NCI-H82 (cell line): ENCODE measurements at places on chromosomes 2 and 18.
A peak's percentile ranks its signal among the peaks of the same experiment; 100 is the strongest.

DNA sequence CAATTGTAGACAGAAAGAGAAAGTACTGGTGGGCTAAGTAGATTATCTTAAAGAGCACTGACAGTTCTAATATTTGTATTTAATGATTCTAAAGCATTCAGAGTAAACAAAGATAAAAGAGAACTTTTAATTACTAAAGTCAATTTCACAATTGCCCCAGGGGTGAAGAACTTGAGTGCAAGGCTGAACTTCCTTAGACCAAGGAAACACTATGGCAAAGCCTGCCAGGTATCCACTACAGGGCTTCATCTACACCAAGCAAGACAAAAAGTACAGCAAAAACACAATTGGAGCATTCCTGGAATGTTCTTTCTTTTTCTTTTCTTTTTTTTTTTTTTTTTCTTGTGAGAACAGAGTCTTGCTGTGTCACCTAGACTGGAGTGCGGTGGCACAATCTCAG, 46.9 kb upstream of the NDUFV2 start:
- DNase-seq = no peak

- no peak for DNase-seq
Measured at GRCh38 chr18:70376914-70377258, 88.0 kb downstream of the SOCS6 start.

- DNase-seq = no peak
Measured at GRCh38 chr2:231583982-231584381, 8.7 kb upstream of the TEX44 start.

DNA sequence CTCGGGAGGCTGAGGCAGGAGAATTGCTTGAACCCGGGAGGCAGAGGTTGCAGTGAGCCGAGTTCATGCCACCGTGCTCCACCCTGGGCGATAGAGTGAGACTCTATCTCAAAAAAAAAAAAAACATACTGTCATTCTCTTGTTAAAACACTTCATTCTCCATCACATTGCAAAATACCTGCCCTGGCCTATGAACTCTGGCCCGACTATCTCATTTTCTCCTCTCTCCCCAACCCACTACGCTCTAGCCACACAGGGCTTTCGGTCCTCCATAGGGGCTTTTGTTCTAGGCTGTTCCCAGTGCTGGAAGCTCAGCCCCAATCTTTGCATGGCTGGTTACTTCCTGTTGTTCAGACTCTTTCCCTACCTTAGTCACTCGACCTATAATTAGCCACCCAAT, 10.3 kb downstream of the CEP76 start:
- DNase-seq = no peak

- no peak for DNase-seq
Measured at GRCh38 chr2:105515581-105516415, 116.9 kb upstream of the FHL2 start.

GRCh38 chr2:99827296-99827999, 314.9 kb downstream of the AFF3 start:
- no peak for DNase-seq

DNA sequence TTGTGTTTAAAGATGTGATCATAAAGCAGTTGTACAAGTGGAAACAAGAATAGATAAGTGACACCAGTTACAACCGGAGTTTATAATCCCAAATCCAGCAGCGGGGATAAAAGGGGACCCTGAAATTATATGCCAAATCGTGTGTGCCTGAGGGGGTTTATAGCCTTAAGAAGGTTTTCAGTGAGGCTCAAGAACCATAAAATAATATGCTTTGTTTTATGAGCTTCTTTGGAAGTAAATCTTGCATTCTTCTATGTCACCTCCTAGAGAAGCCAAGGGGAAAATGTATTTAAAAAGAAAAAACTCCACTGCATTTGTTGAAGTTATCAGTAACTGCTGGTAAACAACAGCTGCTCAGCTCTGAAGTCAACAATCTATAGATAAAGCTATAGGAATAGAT, 25.8 kb upstream of the MAP3K20 start:
- DNase-seq = peak; percentile 44

DNA sequence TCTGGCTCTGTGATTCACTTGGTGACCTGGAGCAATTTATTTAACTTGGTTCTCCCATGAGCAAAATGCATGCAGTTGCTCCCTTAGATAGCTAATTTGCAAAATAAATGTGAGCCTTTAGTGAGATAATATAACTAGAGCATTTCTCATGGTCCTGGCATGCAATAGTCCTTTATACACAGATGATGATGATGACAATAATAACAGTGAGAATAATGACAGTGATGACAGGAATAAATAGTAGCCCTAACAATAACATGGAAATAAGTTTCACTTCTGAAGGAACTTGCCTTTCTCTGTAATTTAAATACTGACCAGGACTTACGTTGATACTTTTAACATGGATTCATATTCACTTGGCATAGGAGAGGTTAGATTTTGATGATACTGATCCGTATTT, 49.2 kb downstream of the LPIN1 start:
- no peak for DNase-seq

- DNase-seq = no peak
Measured at GRCh38 chr2:170530803-170531564, 184.2 kb upstream of the SP5 start.

DNA sequence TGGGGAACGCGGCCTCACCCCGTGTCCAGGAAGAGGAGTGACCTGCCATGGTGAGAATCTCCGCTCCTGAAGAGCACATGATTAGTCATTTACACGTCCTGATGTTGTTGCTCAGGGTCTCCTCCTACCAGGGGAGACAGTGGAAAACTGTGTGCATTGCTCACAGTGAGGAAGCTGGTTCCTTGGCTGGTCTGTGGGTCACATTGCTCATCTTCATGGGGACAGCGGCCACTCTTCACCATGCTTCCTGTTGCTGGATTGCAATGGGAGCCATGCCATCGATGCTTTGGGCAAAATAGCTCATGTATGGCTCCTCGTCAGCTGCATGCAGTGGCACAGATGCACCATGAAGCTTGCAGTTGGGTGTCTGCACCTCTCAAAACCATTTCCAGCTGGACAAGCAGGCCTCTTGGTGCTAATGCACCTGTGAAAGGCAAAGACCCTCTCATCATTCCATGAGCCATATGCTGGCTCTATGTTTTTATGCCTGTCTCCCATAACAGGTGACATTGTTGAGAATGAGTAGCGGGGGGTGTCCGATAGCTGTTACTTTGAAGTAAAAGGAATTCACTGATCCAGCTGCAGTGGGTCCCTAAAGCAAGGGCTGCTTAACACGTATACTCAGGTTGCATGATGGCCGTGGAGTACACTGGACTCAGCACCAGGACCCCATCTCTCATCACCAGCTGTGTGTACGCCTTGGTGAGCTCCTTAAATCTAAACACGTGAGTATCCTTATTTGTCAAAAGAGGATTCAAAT, 135.0 kb upstream of the ALKAL2 start:
- no peak for DNase-seq

DNA sequence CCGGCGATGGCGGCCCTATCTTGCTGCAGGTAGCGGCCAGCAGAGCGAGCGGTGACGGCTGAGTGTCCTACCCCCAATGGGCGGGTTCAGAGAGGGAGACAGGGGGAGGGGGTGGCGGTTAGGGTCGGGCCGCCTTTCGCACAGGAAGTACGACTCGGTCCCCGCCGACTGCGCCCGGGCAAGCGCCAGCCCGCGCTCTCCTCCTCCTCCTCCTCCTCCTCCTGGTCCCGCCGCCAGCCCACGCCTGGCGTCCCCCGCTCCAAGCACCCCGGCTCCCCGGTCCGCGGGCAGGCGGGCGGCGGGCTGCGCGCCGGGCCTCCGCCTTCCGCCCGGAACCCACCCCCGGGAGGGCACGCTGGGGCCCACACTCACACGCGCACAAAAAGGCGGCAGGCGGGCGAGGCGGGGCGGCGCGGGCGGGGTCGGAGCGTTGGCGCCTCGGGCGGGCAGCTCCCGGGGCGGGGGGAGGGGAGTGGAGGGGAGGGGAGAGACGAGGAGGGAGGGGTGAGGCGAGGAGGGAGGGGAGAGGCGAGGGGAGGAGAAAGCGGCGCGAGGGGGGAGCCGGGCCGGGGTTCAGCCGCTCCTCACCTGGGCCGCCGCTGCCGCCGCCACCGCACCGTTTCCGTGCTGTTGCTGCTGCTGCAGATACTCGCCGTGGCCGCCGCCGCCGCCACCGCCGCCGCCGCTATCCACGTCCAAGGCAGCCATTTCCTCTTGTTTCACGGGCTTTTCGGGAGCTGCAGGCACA, 1.2 kb downstream of the SP3 start:
- peak; percentile 94 for DNase-seq

DNA sequence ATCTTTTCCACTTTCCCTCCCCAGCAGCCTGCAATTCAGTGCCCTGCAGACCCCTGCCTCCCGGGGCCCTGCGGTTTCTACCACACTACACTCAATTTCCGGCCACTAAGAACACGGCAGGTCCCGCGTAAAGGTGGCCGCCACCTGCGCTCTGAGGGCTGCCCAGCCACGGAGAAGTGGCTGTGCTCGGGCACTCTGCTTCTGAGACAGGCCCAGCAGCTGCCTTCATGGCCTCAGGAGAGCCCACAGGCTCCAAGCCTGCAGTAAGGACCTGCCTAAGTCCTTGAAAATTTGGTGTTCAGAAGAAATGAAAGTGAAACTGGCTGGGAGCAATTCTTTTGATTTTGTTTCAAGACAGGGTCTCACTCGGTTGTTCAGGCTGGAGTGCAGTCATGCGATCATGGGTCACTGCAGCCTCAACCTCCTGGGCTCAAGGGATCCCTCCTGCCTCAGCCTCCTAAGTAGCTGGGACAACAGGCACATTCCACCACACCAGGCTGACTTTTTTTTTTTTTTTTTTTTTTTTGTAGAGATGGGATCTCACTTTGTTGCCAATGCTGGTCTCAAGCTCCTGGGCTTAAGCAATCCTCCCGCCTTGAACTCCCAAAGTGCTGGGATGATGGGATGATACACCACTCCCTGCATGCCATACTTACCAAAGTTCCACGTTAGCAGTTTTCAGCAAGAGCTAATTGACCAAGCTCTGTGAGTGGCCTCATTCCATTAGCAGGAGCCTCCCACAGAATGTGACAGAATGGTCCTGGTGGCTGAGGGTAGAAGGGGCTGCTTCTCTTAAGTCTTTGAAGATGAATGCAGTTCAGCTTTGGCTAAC, 14.6 kb upstream of the ALPP start:
- no peak for DNase-seq

GRCh38 chr18:77111449-77111848, 21.1 kb downstream of the MBP start:
- no peak for DNase-seq

GRCh38 chr2:28507796-28508764, 12.2 kb downstream of the PLB1 start:
- no peak for DNase-seq

GRCh38 chr2:176121190-176122051, 1.1 kb upstream of the HOXD9 start:
- no peak for DNase-seq

- DNase-seq = no peak
Measured at GRCh38 chr2:72214429-72215143, 66.9 kb upstream of the CYP26B1 start.
